NCI-H1092 (cell line): ENCODE measurements at places on chromosomes 4 and X.

- DNase-seq, result no peak
Observed at GRCh38 chr4:83503974-83504373, 19.1 kb upstream of the ABRAXAS1 start.

- DNase-seq, result no peak
Observed at GRCh38 chr4:122542411-122543236, 78.2 kb downstream of the IL21 start.

DNA sequence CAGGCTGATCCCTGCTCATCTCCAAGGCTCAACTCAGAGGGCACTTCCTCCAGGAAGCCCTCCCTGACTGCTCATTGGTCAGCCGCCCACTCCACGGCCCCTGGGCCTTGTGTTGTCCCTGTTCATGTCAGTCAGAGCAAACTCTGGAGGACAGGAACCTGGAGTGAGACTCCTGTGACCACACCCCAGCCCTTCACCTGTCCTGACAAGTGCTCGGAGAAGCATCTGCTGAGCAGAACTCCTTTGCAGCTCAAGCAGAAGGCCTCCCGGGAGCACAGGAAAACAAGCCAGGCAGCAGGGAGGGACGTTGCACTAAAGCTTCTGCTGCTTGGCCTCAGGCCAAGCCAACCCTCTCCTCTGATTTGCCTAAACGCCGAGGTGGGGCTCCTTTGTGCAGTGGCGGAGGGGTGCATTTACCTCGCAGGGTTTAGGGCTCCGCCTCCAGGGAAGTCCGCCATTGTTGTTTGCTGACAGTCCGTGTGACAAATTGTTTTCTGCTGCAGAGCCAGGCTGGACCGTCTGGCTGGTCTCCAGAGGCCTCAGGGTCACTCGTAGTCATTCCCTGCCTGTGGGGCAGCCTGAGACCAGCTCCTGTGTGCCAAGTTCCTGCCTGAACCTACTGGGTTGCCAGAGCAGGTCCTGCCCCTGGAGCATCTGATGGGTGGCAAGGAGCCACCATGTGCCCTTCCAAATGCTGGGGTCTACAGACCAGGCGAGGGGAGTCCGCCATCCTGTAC is 61.8 kb downstream of the C4orf50 start:
- DNase-seq, result peak; percentile 94

- no peak for DNase-seq
Observed at GRCh38 chr4:74934016-74934831, 1.3 kb downstream of the PARM1 start.

DNA sequence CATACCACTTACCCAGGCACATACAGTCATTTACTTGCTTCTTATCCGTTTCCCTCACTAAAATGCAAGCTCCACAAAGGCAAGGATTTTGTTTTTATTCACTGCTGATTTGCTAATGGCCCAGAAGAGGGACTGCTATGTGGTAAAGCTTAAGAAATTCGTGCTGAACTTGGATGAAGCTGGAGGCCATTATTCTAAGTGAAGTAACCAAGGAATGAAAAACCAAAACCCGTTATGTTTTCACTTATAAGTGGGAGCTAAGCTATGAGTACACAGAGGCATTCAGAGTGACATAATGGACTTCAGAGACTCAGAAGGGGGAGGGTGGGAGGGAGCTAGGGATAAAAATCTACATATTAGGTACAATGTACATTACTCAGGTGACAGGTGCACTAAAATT is 47.2 kb downstream of the RAB33B start:
- DNase-seq, result no peak

DNA sequence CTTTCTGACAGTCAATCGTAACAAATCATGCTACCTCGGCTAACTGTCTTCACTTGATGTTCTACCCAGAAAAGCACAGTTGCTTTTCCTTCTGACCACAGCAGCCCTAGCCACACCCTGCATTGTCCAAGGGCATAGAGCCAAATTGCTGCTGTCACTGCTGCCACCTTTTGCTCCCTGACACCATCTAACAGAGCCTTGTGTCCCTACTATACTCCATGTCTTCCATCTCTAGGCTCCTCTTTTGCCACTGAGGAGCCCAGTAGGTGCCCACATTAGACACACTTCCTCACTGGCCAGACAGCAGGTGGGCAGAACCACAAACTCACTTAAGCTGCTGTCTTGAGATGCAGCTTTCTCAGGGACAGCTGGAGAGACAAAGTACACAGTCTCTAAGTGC is 91.4 kb downstream of the ANXA3 start:
- no peak for DNase-seq

GRCh38 chr4:73615613-73616012 is 4.6 kb downstream of the RASSF6 start:
- DNase-seq, result no peak

DNA sequence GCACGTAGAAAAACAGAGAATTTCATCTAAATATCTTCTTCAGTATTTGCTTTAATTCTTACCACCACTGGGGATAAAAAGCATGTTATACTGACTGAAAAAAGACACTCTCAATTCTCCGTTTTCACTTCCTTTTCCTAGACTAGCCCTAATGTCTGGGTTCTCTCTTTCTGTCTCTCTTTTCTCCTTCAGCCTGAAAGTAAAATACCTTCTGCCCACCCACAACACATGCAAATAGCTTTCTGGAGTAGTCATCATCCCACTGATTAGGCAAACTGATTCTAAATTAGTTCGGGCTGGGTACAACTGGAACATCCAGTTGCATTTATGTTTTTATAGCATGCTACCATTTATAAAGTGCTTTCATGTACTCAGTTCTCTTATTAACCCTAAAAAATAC is 142.4 kb upstream of the ANKRD50 start:
- no peak for DNase-seq

DNA sequence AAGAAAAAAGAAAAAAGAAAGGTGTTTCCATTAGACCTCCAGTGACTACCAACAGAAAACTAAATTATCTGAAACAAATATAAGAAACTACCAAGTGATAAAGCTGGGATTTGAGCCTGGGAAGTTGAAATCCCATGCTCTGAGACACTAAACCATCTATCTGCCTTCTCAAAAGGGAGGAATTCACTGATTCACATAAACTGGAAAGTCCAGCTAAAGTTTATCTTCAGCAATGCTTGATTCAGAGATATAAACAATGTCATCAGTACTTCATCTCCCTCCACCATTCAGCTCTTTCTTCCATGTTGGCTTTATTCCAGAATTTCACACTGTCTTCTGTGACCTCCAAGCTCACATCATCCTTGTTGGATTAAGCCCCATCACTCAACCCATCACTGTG is 96.3 kb downstream of the IQCM start:
- DNase-seq, result no peak

DNA sequence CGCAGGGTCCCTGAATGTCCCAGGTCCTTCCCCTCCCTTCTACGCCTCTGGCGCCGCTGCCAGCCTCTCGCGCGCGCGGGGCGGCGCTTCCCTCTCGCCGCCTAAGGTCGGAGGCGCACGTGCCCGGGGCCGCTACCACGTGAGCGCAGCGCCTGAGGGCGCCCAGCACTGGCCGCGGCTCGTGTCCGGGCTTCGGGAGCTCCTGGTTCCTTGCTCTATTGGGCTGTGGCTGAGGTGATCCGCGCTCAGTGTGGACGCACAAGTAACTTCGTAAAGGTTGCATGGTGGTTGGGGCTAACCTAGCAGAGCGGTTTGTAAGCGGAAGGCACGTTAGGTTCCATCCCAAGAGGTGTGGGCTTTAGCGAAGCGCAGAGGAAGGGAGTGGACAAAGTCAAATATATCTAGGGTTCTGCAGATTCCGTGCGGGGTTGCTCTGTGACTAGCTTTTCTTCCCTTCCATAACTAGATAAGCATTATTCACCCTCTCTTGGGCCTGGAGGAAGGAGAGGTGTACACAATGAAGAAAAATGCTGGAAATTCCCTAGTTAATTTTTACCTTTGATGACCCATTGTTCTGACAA is 1.8 kb downstream of the TLL1 start:
- DNase-seq, result no peak

- DNase-seq, result no peak
Observed at GRCh38 chrX:30577362-30577991, at the start of gene TASL. Gene TASL (minus strand): TSS chrX:30577766. CDS start chrX:30560355, 17,411 bp downstream.

- no peak for DNase-seq
Observed at GRCh38 chrX:49019599-49020249, 17.7 kb upstream of the GRIPAP1 start.

GRCh38 chrX:45722471-45722870 is 521.8 kb upstream of the DIPK2B start:
- no peak for DNase-seq
